ENCODE measurements at places on chromosomes 16 and 17. TPM values are rescaled to one million over a fixed set of nuclear protein-coding genes. Genes with fewer than 3 reads are reported as not detected.

KCNH4 gene
- total RNA-seq, result 0.36 TPM

CRYBA1 gene
- total RNA-seq, result not detected

ZFHX3 gene
- total RNA-seq, result 7.6 TPM

CHTF8 gene
- 126 TPM for total RNA-seq

TBC1D3K gene
- total RNA-seq, result not detected

SLC12A3 gene
- total RNA-seq, result not detected

Measured in A549 treated with Hydrocortisone at 1 μM for 4 hours (cell line).